Left kidney (tissue), 8 donors: ENCODE measurements at places on chromosomes 2 and 18. TPM values are rescaled to one million over a fixed set of nuclear protein-coding genes. Genes with fewer than 3 reads are reported as not detected.

DNA sequence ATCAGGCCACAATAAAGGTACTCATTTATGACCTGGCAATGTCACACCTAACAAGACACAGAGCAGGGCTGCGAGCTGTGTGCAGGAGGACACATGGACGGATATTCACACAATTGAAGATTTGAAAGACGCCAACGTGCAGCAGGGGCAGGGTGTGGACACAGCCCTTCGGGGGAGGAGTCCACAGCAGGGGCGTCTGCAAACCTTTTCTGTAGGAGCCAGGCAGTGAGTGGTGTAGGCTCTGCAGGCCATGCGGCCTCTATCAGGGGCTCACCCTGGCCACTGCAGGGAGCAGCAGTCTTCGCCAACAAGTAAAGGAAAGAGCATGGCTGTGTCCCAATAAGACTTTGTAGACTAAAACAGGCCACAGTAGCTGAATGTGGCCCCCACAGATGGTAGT, 125.7 kb upstream of the SNTG2 start:
- no peak for DNase-seq

The NEU2 gene
- not detected for polyA plus RNA-seq

The PSMA8 gene
- not detected for polyA plus RNA-seq

GRCh38 chr2:69483024-69483423, 45.8 kb upstream of the NFU1 start:
- no peak for DNase-seq

The FNDC4 gene
- polyA plus RNA-seq: 6.8 TPM

DNA sequence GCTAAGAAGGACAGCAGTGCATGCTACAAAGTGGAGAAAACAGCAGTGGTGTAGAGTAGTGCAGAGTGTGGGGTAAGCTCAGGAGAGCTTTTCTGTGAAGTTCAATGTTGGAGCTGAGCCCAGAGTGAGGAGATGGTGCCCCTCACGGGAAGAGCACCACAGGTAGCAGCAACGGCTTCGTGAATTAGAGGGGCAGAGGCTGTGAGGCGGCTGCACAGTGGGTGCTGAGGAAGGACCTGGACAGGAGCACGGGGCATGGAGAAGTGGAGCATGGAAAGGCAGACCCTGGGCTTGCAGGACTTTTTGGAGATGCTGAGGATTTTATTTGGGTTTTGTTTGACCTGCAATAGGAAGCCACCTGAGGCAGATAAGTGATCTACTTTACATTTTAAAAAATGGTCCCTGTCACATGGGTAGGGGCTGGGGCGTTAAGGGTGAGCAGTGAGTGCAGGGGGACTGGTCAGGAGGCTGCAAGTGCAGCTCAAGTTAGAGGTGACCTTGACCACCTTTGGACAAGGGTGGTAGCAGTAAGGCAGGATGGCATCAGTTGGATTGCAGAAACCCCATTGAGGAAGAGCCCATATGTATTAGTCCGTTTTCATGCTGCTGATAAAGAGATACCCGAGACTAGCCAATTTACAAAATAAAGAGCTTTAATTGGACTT, 85.0 kb downstream of the MYCN start:
- no peak for DNase-seq

GRCh38 chr18:50424877-50425690, 50.2 kb downstream of the SKA1 start:
- DNase-seq: no peak

The SESTD1 gene
- 95.7 TPM for polyA plus RNA-seq

The ANKRD30B gene
- 0.62 TPM for polyA plus RNA-seq

DNA sequence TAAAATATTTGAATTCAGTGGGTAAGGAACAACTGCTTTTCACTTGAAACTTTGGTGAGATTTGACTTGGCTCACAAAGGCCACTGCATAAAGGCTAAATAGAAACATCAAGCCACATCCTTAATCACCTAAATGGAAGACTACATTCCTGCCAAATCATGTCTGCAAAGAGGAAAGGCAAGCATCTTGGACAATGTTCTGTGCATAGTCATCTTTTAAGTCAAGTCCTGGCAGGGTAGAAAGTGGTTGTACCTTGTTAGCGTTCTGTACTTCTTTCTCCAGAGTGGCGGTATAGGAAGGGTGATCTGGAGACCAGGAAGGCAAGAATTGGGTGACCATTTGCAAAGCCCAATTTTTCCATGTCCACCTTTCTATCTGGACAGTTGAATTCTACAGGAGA, 121.4 kb upstream of the SLC14A2 start:
- DNase-seq: no peak

DNA sequence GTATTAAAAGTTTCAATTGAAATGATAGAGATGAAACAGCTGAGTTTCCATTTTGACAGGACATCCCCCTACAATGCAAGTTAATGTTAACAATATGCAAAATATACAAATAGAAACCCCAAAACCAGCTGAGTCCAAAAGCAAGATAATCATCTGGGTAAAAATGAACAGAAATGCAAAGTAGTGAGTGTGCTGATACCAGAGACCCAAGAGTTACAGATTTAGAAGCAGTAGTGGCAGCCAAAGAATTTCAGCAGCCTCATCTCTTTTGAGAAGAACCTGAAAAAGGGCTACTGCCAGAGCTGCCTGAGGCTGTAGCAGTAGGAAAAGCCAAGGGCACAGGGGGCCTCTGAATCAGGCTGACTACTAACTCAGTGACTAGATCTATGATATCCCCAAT, 82.6 kb downstream of the THADA start:
- no peak for DNase-seq

DNA sequence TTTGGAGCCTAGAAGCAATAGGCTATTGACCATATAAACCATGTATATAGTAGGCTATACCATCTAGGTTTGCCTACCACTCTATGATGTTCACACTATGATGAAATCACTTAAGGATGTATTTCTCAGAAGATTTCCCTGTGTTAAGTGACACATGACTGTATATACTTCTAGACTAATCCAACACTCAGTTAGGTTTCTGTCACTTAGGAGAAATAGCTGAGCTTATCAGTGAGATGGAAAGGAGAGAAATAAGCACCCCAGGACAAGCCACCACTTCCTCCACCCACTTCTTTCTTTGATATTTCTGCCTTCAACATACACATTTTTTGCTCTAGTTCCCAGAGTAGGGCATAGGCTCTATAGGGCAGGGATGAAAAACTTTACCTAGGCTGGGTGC, 7.8 kb downstream of the PECR start:
- no peak for DNase-seq

The RBMS1 gene
- polyA plus RNA-seq: 177 TPM

DNA sequence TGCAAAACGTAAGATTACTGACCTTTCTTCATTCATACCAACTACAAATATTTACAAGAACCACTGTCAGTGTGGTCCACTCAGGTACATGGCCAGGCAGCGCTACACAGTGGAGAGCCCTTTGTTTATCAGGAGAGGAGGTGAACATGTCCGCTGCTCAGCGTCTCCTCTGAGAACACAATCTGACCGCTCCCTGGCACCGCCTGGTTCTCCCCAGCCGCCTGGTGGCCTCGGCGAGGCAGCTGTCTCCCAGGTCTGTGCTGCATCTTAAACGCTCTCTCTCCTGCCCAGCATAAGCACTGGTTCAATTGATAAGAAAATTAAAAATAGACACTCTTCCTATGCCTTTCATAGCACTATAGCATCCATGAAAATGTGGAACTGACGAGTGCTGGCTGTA, 146.8 kb upstream of the PXDN start:
- no peak for DNase-seq

The CTAGE1 gene
- 0.05 TPM for polyA plus RNA-seq

DNA sequence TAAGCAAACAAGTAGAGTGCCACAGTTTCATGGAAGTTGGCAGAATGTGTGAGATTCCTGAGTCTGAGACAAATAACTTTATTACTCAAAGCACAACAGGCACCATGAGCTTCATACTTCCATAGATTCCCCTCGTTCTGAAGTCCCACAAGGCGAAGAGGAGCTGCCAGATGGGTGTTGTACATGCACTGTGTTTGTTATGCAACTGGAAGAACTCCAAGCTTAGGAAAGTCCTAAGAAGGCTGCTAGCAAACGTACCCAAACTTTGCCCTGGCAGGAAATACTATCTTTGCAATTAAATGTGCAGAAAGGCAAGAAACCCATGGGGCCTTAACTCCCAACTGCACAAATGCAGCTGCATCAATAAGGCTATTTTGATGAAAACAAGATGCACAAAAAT, 1.6 kb upstream of the GCA start:
- no peak for DNase-seq

The SLC4A5 gene
- polyA plus RNA-seq: 3.7 TPM

The IL37 gene
- polyA plus RNA-seq: 0.40 TPM

- DNase-seq: peak; percentile 74
Observed at GRCh38 chr2:108139521-108139920, 100.2 kb upstream of the SULT1C3 start.
